ENCODE measurements at places on chromosomes 4 and X.

DNA sequence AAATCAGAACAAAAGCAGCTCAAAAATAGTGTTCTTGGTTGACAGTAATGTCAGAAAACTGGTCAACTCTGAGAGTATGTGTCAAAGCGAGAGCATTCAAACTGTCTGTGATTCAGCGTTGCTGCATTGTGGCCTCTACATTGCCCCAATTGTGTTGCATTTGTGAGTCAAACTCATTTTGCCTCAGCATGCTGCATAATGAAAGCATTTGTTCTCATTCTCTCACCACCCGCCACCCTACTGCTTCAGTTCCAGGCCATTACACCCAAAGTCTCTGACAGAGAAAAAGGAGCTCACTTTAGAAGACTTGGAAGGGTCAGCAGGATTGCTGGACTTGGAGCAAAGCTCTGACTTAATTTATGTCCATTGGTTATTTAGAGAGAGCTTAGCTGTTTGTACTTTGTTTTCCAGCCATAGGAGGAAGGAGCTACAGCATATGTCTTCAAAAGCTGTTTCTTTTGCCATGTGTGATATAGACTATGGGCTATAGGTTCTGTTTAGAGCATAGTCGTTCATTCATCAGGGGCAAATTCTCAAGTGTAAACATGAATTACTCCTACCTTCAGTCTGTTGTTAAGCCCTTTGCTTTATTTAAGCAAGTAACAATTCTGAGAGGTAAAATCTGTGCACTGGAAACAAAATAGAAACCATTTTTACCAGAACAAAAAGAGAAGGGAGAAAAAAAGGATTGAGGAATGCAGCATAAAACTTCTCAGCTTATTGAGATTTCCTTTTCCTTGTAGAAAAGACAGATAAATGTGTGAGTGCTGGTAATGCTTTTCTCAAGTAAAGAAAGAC lies 153.4 kb upstream of the ANK2 start:
- no peak for DNase-seq

DNA sequence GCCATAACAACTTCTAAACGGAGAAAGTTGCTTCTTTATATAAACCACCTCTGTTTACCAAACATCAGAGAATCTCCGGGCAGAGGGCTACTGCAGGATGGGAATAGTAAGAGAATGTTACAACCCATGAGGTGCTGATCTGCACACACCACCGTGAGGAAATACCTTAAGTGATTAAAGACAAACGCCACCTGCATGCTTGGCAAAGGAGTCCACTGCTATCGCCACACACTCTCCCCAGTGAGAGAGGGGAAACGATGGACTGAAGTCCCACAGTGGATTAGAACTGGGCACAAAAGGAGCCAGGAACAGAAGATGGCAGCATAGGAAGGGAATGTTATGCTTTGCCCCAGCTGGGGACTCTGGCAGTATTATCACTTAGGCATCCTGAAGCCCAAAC lies 15.6 kb downstream of the MAML3 start:
- no peak for DNase-seq

- DNase-seq: no peak
Observed at GRCh38 chr4:150253965-150254630, 175.9 kb downstream of the DCLK2 start.

DNA sequence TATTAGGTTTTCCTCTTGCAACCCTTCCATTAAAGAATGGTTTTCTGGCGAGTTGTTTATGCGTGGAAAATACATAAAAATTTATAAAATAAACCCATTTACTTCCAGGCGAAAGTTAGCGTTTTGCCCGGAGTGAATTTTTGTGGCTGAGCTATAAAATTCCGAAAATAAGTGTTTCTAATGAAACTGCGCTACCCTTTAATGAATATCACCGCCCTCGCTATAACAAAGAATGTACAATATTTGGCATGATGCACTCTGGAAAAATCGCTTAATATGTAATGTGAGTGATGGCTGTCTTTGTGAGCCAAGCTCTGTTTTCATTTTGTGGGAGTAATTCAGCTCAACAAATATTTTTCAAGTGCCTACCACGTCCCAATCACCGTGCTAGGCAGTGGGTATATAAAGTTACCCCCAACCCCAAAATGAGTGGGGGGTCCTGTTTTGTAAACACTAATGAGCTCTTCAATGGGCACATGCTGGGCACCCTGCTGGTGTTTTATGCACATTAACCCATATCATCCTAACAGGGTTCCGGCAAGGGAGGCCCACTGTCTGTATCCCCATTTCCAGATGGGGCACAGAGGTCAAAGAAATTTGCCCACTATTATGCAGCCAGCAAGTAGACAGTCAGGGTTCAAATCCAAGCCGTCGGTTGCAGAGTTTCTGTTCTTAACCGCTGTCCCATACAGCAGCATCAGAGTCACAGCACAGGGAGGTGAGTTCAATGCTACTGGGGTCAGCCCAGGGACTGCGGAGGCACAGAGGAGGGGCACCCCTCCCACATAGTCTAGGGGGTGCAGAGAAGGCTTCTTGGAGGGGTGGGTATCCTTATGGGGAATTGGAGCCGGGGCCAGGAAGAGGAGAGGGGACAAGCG lies 65.7 kb upstream of the STX18 start:
- DNase-seq: peak; percentile 8

DNA sequence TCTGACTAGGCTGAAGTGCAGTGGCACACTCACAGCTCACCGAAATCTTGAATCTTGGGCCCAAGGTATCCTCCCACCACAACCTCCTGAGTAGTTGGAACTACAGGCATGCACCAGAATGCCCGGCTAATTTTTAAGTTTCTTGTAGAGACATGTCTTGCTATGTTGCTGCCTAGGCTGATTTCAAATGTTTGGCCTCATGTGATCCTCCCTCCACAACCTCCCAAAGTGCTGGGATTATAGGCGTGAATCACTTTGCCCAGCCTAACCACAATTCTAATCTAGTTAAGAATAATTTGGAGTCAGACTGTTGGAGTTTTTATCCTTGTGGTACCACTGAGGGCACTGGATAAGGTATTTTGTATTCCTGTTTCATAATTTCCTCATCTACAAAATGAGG lies 317.5 kb upstream of the AGA start:
- DNase-seq: no peak

DNA sequence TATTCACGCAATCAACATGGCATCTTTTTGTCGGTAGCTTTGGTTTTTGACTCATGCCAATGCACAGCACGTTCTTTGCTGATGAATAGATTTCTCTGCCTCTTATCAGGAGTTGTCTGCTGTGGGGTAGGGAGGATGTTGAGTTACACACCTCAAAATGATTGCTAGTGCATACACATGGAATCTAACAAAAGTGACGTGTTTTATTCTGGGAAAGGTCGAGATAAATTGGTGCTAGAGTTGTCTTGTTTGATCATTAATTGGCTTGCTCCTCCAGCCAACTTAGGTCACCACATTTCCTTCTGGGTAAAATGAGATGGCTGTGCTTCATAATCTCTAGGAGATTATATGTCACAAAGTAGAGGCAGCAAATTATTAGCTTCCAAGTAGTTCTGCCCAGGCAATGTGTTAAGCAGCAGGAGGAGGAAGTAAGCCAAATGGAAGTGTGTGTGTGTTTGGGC lies 3.9 kb downstream of the RAB9A start:
- no peak for DNase-seq

DNA sequence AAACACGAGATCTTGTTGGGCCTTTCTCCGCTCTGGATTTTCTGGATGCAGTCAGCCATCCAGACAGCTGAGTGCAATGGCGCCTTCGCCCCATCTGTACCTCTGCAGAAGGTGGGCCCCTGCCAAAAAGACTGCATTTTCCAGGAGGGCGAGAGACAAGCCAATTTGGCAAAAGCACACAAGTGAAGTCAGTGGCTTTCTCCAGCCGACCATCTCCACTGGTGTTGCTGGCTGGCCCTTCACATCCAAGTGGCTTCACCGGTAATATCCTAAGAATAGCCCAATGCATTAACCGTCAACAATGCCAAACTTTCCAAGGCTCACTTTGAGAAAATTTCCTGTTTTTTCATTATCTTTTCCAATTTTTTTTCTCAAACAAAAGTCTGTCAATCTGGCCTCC lies 96.2 kb upstream of the MXRA5 start:
- DNase-seq: no peak

- no peak for DNase-seq
Observed at GRCh38 chrX:10124506-10125247, 32.1 kb upstream of the CLCN4 start.

- DNase-seq: no peak
Observed at GRCh38 chrX:45912316-45912715, 632.9 kb downstream of the ZNF674 start.

DNA sequence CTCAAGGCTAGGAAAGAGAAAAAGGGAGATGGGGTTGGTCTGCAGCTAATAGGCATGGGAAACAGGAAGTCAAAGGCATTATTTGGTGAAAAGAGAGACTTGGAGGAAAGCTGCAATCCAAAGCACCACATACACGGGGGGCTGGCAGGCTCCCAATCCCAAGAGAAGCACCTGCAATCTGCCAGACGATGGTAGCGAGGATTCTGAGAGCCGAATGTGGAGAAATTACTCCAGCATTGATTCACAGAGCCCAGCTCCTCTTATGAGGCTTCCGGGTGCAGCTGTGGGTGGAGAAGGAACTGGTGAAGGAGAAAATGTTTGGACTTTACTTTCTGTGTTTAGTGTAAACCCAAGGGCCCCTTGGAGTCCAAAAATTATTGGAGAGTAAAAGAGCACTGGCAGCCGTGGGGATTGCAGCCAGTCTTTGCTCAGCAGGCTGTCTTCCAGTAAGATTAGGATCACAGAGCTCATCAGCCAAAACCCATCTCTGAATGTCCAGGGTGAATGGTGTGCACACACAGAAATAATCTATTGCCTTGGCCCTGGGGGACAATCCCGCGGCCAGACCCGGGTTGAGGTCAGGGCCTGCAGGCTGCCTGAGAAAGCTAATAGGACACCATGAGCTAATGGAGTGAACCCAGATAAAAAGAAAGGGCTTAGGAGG lies 197.6 kb downstream of the KIT start:
- no peak for DNase-seq

DNA sequence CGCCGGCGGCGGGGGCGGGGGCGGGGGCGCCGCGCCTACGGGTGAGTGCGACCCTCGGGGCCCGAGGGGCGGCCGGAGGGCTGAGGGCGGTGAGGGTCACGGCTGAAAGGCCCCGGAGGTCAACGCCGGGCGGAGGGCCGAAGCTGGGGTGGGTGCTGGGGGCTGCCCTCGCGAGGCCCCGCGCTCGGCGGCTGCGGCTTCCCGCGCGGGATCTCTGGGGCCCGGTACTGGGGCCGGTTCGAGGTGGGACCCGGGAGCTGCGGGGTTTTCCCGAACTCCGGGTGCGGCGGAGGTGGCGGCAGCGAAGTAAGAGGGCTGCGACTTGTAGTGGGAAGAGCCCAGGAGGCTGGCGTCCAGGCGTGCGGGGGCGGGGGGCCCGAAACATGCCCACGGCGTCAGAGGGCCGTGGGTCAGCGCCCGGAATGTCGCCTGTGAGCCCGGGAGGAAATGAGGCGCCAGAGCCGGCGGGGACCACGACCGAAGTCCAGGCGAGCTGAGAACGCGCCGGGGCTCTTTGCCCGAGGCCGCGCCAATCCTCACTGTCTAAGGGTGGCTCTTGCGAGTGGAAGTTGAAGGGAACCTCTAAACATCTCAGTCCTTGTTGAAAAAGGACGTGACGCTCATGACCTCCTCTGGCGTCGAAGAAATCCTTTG lies 407 bp downstream of the IL13RA1 start:
- DNase-seq: peak; percentile 53

- DNase-seq: peak; percentile 69
Observed at GRCh38 chrX:22686138-22686541, 313.6 kb upstream of the DDX53 start.

DNA sequence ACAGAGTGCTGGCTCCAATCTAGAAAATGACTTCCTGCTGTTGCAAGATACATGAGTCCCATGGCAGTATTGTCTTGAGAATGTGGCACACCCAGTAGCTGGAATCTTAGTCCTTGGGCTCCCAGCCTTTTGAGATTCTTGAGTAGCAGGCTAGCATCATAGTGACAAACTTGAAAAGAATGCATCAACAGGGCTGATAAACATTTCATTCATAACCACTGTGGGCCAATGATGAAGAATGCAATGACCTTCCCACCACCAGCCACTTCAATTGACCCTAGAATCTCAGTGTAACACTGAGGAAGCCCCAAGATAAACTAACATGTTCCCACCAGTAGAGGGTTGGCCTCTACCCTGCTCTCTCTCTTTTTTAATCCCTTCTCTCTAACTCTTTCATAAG lies 329.3 kb downstream of the GBA3 start:
- no peak for DNase-seq

- no peak for DNase-seq
Observed at GRCh38 chrX:73647632-73648322, 84.8 kb downstream of the CHIC1 start.

DNA sequence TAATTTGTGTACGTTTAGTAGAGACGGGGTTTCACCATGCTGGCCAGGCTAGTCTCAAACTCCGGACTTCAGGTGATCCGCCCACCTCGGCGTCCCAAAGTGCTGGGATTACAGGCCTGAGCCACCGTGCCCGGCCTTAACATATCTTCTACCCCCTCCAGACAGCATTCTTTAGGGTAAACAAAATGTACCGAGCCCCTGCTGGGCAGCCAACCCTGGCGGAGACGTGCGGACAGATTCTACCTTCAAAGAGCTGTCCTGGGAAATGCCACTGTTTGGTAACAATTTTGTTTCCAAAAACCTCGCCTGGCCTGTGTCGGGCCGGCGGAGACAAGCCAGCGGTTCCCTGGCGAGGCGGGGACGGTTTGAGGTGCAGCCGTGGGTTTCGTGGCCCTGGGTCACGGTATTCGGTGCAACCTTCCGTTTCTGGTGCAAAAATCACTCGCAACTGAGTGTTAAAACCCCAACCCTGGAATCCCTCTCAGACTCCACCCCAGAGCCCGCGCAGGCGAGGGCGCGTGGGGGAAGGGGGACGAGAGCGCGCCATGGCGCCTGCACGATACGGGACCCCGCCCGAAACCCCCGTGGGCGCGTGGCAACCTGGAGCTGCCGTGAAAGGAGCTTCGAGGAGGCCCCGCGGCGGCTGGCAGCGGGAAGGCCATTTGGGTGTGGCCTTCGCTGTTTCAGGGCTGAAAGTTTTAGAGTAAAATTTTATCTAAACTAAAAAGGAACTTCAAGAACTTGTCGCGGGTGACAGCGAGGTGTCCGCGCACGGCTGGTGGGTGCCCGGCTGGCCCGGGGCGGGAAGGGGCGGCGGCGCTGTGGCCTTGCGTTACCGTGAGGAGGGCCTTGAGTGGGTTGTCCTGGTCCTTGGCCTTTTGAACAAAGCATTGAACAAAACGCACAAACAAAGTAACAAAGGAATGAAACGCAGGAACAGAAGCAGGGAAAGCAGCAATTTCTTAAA lies 17.0 kb downstream of the MRFAP1 start:
- DNase-seq: no peak

- no peak for DNase-seq
Observed at GRCh38 chr4:74446193-74446868, 1.4 kb downstream of the AREG start.

DNA sequence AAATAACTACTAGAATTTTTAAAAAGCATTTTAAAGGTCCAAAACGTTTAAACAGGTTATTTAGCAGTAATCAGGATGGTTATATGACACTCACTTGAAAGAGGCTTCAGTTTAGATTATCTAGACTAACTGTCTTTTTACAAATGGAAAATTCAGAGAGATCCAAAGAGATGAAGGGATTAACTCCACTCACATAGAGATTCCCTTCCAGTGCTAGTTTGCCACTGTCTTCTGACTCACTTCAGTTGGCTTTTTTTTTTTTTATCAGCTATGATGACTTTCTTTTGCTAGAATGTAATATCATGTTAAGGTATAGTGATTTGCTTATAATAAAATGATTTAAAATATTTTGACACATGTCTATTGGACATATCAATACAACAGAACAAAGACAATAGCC lies 43.8 kb downstream of the GALNT7 start:
- DNase-seq: no peak

GRCh38 chr4:31156221-31156620 lies 436.1 kb downstream of the PCDH7 start:
- no peak for DNase-seq
